ENCODE measurements at places on chromosomes 2 and 18.
A peak's percentile ranks its signal among the peaks of the same experiment; 100 is the strongest.

- peak; percentile 2 for DNase-seq
These were observed 95.6 kb downstream of the NUP35 start for GRCh38 chr2:183219888-183220287.

GRCh38 chr2:3168230-3168891, 209.3 kb downstream of the EIPR1 start:
- DNase-seq = peak; percentile 59

- DNase-seq = no peak
These were observed 194.8 kb downstream of the ZEB2 start for GRCh38 chr2:144325086-144325485.

DNA sequence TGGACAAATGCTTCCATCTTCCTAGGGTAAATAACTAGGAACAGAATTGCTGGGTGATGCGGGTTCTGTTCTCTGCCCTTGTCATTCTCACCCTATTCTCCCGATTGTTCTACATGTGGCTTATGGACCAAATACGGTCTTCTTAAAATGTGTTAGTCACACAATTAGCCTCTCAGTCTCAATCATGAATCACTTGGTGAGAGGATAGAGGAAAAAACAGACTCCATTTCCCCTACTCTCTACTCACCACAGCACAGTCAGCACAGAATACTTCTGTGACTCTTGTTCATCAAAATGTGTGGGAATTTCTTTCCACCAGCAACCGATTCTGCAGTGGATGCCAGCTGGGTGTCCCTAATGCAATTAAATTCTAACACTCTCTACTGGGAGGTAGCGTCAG, 125.2 kb downstream of the SH3BP4 start:
- DNase-seq = no peak

All from fibroblast of gingiva (primary cell).